Activated CD4-positive, alpha-beta T cell treated with anti-CD3 and anti-CD28 coated beads, Interleukin-2, amount 10 ng/mL, durations not matched to agents 24 days and 14 days (primary cell): ENCODE measurements at places on chromosomes 6 and 20. TPM values are rescaled to one million over a fixed set of nuclear protein-coding genes. Genes with fewer than 3 reads are reported as not detected.

PPIL6 gene
- not detected in 2 replicates for total RNA-seq

SRC gene
- 3.6 and 5.4 TPM in 2 replicates for total RNA-seq

C6orf15 gene
- total RNA-seq = not detected in 2 replicates

DEFB128 gene
- not detected in 2 replicates for total RNA-seq

DPPA5 gene
- total RNA-seq = not detected in 2 replicates

VSX1 gene
- total RNA-seq = not detected in 2 replicates

FIG4 gene
- 8.1 and 8.5 TPM in 2 replicates for total RNA-seq

KPNA5 gene
- 7.2 and 7.7 TPM in 2 replicates for total RNA-seq

HDAC2 gene
- total RNA-seq = 134 and 139 TPM in 2 replicates

CLPSL2 gene
- not detected in 2 replicates for total RNA-seq

RSPH4A gene
- total RNA-seq = 0.14 and 0.21 TPM in 2 replicates

ZC3H12D gene
- total RNA-seq = 79.6 and 79.8 TPM in 2 replicates

WFDC10B gene
- not detected in 2 replicates for total RNA-seq

C20orf141 gene
- not detected in 2 replicates for total RNA-seq

KIF16B gene
- 7.5 and 8.1 TPM in 2 replicates for total RNA-seq

HLA-DMB gene
- 0.75 and 0.80 TPM in 2 replicates for total RNA-seq

TTBK1 gene
- total RNA-seq = 0.62 and 0.72 TPM in 2 replicates

RHAG gene
- total RNA-seq = not detected in 2 replicates

DEFB113 gene
- total RNA-seq = not detected in 2 replicates

WFDC11 gene
- total RNA-seq = not detected in 2 replicates

MYB gene
- 44.1 and 44.2 TPM in 2 replicates for total RNA-seq

AVP gene
- total RNA-seq = not detected in 2 replicates

NFATC2 gene
- total RNA-seq = 65.0 and 66.4 TPM in 2 replicates

HLA-F gene
- 254 and 270 TPM in 2 replicates for total RNA-seq

SFTA2 gene
- total RNA-seq = not detected in 2 replicates

NNAT gene
- total RNA-seq = 0.16 TPM in 1 of 2 replicates, not detected in the other

GTSF1L gene
- total RNA-seq = not detected in 2 replicates

CST3 gene
- total RNA-seq = 0.72 and 0.95 TPM in 2 replicates

PLG gene
- total RNA-seq = 0.40 TPM in 1 of 2 replicates, not detected in the other

SLC32A1 gene
- total RNA-seq = not detected in 2 replicates

TMC2 gene
- not detected in 2 replicates for total RNA-seq

OR12D3 gene
- total RNA-seq = not detected in 2 replicates

DNAH8 gene
- 0.02 TPM in 1 of 2 replicates, not detected in the other for total RNA-seq
